GM12891 (cell line): ENCODE measurements at places on chromosomes 2 and 18.

DNA sequence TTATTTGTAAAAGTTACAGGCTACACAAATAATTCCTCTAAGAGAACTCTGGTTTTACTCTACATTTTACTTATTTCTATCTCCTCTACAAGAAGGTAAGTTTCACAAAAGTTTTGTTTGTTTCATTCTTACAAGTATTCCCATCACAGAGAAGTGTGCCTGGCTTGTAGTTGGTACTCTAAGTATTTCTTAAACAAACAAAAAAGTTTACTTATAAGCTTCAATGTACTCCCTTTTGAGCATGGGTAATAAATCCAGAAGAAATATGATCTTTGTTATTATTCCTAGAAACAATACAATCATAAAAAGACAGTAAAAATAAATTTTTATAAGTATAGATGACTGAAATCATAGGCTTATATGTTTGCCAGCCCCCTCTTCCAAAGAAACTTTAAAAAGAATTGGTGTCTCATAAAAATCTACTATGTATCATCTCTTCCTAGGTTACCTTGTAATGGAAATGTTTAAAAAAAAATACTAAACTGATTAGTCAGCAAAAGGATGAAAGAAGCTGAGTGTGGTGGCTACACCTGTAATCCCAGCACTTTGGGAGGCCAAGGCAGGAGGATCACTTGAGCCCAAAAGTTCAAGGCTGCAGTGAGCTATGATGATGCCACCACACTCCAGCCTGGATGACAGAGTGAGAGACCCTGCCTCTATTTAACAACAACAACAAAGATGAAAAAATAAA lies 54.7 kb downstream of the ATL2 start:
- DNase-seq, result no peak

GRCh38 chr2:197803033-197803444 lies 1.4 kb upstream of the PLCL1 start:
- no peak for DNase-seq

- no peak for DNase-seq
Observed at GRCh38 chr2:121613774-121614173, 35.5 kb downstream of the CLASP1 start.

GRCh38 chr2:187580462-187581124 lies 26.4 kb upstream of the TFPI start:
- no peak for DNase-seq

- no peak for DNase-seq
Observed at GRCh38 chr2:20182241-20182931, 42.5 kb downstream of the SDC1 start.

DNA sequence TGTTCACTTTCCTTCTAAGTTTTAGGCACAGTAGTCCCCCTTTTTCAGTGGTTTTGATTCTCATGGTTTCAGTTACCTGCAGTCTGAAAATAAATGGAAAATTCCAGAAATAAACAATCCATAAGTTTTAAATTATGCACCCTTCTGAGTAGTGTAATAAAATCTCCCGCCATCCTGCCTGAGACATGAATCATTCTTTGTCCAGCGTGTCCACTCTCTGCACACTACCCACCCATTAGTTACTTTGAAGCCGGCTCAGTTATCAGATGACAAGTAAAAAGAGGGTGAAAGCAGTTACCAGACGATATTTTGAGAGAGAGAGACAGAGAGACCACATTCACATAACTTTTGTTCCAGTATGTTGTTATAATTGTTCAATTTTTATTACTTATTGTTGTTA lies 400.5 kb downstream of the TMX3 start:
- DNase-seq, result no peak

DNA sequence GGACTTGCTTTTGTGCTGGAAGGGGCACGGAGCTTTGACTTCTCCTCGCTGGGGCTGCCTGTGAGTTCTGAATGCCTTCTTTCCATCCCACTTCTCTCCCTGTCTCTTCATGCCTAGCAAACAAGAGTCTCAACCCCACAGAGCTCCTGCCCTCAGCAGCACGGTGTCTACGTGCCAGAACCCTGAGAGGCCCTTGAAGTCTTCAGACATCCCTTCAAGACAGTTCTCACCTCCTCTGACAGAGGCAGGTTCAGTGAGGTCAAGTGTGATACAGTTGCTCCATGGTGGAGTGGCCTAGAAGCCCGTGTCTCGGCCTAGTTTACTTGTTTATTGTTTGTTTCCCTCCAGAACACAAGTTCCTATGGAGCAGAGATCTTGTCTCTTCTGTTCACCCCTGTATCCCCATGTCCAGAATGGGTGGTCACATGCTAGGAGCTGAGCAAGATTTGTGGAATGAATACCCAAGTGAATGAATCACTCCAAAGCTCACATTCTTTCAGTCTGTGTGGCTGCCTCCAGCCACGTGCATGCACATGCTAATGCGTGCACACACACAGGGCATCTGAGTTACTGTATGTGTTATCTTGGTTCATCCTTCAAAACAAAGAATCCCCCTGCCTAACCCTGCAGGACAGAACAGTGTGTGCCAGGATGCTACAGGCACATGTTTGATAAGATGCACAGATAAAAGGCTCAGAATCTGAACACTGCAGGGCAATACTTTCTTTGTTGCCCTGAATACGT lies 391.6 kb downstream of the NBAS start:
- no peak for DNase-seq

DNA sequence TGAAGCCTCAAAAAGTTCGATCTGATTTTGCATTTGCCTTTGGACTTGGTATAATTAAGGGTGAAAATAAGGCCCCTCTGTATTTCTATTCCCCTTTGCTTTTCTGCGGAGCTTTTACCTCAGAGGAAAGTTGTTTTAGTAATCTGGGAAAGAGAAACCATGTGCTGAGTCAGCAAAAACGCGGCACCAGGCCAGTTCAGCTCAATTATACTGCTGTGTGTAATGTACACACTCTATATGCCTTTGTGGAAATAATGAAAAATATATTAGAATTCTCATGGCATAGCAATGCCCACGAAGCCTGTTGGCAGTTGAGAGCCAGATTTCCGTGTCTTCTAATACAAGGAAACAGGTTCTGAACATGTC lies 161.9 kb upstream of the SIX2 start:
- DNase-seq, result no peak

GRCh38 chr2:173075056-173075780 lies 428 bp upstream of the MAP3K20 start:
- DNase-seq, result no peak

- DNase-seq, result no peak
Observed at GRCh38 chr2:127015106-127015910, 91.6 kb downstream of the BIN1 start.

DNA sequence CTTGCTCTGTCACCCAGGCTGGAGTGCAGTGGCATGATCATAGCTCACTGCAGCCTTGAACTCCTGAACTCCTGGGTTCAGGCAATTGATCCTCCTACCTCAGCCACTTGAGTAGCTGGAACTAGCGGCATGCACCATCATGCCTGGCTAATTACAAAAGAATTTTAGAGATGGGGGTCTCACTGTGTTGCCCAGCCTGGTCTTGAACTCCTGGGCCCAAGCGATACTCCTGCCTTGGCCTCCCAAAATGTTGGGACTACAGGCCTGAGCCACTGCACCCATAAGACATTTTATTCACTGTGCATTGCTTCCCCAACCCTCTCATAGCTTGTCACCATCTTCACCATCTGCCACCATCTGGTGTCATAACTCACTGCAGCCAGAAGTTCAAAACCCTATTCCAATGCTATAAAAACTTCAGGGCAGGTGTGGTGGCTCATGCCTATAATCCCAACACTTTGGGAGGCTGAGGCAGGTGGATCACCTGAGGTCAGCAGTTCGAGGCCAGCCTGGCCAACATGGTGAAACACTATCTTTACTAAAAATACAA lies 78.7 kb downstream of the NCAPH start:
- no peak for DNase-seq

DNA sequence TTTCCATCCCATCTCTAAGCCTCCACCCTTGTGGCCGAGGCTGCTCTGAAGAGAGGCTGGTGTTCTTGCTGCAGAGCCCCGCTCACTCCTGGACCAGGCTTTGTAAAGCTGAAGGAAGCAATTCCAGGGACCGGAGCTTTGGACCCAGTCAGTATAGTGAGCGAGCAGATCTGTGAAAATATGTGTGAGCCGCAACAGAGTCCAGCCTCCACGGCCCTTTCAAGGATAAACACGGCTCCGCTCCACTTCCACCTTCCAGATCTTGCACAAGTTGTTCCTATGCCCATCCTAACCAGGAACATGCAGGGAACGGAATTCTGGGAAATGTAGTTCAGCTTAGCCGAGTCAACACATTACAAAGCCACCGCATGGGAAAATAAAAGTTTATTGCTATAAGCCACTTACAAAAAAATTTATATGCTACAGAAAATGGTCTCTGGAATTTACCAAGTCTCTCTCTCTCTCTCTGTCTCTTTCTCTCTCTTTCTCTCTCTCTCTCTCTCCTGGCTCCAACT lies 151.7 kb upstream of the ZNF521 start:
- no peak for DNase-seq

DNA sequence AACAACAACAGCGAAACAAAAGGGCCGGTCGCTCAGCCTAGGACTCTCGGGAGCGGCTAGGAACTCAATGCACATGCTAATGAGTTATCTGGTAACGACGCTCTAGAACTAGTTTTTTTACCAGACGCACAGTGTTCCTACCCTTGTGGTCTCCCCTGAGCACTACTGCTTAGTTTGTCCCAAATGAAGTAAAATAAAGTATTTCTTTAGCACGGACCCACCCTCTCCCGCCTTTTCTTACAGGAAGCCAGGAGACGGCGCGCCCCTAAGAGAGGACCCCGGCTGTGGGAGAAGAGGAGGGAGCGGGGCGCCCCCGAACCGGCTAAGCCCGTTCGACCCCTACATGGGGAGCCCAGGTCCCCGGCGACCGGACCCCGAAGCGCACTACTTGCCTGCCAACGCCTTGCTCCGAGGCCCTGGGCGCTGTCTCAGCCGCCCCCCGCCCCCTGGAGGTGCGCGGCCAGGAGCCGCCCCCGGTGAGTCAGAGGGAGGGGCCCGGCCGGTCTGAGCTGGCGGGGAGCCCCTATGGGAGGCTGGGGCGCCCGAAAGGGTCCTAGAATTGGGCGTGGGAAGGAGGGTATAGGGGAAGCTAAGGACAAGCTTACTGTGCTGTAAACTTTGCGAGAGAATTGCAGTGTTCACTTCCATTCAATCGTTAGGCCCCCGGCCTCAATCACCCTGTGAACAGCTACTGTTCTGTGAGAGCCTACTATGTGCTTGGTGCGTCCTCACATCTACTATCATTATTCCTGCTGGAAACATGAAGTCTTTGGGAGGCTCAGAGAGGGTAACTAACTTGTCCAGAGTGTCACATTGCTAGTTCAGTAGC lies 3.6 kb upstream of the CAPG start:
- DNase-seq, result no peak

DNA sequence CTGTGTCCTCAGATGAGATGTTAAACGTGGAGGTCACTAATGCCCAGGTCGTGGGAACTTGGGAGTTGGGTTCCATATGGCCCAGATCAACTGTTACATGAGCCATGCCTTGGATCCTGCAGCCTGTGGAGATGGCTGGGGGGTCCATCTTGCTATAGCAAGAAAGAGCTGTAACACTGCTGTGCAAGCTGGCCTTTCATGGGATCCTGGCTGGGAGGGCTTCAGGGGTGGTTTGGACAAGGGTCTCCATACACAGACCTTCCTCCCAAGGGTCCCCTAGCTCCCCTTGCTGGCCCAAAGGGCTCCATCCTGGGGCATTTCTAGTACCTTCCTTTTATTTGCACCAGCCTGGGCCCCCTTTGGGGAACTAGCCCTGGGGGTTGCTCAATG lies 337.7 kb downstream of the DYSF start:
- no peak for DNase-seq

DNA sequence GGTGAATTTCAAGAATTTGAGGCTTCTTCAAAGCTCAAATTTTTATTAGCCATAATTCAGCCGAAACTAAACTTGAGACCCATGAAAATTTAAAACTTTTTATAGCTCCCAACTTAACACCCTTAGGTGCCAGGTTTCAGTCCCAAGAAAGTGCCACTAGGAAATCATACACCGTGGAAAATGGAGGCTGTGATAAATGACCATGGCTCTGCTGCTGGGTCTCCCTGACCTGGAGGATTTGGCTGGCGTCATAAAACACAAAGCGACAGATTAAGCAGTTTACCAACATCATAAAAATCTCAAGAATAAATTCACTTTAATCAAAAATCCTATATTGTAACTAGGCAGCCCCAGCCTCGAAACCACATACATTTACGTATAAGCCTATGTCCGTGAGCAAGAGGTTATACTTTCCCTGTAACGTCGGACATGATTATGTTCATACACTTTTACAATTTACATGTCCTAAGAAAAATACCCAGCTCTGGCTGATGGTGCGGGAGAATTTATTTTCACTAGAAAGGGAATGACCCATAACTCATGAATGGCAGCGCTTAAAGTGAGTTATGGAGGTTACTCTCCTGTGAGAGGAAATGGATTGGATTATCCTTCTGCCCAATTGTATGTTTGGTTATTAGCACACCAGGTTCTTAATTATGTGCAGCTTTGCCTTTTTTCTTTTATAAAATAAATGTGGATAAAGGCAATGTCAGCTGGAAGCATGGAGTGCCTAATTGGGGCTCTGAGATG lies 329.4 kb downstream of the AGPS start:
- DNase-seq, result no peak
